ENCODE measurements at places on chromosomes 7 and 10.

GRCh38 chr7:147298611-147299043, 1182.0 kb downstream of the CNTNAP2 start:
- no peak for DNase-seq

GRCh38 chr7:128904381-128905197, 5.9 kb downstream of the KCP start:
- peak; percentile 74 for DNase-seq

GRCh38 chr10:131273476-131273875, 38.0 kb downstream of the TCERG1L start:
- no peak for DNase-seq

DNA sequence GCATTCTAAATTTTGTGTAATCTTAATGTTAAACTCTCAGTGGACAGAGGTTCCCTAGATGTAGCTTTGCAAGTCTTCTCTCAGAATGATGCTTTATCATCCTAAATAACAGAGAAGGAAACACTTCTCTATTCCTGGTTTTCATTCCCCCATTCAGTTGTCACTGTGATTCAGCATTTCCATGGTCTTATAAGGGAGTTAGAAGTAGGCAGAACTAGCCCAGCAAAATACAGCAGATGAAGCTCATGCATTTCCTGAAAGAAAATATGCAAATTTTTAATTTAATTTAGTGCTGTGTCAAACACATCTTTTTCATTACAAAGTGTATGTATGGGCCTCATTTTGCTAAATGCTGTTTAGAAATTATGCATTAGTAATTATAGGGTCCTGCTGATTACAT, 70.1 kb downstream of the ITPRID1 start:
- no peak for DNase-seq

DNA sequence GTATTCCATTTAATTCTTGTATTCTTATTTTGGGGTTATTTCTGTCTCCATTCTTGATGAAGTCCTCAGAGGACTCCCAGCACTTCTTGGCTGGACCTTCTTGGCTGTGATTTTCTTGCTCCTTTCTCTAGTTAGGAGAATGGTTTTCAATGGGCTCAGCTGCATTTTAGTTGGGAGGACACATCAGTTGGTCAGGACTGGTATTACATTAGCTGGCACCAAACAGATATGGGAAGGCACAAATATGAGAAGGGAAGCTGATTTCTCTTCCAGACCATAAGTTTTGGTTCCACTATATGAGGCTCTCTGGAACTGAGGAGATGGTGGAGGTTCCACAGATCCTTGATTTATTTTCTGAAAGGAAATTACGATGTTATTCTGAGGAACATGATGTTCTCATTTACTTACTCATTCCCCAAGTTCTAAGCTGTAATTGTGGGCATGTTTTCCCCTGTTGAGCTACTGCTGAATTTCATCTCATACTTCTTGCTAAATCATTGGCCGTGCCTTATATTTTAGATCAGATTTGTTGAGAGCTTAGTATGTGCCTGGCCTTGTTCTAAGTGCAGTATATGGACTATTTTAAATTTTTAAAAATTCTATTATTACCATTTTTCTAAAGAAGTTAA, 261.0 kb downstream of the THSD7A start:
- no peak for DNase-seq

GRCh38 chr10:12902851-12903358, 98.6 kb downstream of the CCDC3 start:
- DNase-seq, result no peak

DNA sequence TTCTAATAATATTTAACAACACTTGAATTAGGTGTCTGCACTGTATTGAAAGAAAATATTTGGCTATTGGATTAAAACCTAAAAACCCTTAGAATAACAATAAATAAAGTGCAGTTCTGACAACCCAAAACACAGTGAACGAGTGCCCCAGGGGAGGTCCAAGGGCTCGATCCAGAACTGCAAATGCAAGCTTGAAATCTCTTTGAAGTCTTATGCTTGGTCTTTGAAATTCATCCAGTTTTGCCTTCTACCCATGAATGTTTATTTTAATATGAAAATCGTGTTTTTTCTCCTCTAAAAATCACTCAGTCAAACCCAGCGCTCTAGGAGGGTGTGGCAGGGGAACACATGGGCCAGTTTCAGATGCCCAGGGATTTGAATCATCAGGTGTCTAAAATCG, 119.5 kb downstream of the MTPAP start:
- DNase-seq, result no peak

- no peak for DNase-seq
These were observed 71.0 kb upstream of the ZNF479 start for GRCh38 chr7:57203161-57203791.

GRCh38 chr7:151342102-151342646, 562 bp downstream of the NUB1 start:
- no peak for DNase-seq

DNA sequence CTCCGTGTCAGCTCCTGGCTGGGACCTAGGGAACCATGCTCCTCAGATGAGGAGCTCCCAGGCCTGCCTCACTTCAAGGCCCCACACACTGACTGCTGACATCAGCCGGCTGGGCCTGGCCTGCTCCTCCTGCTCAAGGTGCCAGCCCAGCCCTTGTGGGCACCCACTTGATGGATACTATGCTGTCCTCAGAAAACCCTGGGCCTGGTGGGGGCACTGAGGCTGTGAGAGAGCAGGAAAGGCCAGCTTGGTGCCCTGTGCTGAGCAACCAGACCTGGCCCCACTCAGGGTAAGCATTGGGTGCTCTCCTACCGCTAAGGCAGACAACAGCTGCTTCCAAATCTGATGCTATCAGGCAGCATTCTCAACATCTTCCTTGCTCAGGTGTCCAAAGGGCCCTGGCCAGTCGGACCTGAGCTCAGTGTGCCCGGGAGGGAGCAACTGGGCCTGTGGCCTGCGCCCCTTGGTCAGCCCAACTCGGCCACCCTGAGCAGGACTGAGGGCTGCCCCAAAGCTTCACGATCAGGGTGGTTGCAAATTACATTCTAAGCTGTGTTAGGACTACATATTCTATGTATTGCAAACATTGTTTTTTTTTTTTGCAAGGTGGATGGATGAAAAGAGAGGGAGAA, 21.9 kb upstream of the ANTXRL start:
- no peak for DNase-seq

DNA sequence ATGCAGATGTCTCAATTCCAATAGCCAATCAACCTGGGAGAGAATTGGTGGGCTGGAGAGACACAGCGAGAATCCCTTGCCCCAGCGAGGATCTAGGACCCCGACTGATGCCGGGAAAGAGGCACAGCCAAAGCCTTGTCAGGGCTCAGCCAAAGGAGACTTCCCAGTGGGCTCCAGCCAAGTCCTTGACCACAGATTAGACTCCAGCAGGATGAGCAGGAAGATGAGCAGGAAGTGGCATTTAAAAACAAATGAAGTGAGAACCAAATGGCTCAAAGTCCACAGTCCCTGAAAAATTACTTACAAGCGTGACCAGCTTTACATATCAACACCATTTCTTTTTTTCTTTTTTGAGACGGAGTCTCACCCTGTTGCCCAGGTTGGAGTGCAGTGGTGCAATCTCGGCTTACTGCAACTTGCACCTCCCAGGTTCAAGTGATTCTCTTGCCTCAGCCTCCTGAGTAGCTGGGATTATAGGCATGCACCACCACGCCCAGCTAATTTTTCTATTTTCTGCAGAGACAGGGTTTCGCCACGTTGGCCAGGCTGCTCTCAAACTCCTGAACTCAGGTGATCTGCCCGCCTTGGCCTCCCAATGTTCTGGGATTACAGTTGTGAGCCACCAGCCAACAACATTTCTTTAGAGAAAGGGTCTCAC, 40.2 kb downstream of the CTBP2 start:
- no peak for DNase-seq

- no peak for DNase-seq
These were observed 14.3 kb downstream of the CYP3A5 start for GRCh38 chr7:99665312-99666012.

DNA sequence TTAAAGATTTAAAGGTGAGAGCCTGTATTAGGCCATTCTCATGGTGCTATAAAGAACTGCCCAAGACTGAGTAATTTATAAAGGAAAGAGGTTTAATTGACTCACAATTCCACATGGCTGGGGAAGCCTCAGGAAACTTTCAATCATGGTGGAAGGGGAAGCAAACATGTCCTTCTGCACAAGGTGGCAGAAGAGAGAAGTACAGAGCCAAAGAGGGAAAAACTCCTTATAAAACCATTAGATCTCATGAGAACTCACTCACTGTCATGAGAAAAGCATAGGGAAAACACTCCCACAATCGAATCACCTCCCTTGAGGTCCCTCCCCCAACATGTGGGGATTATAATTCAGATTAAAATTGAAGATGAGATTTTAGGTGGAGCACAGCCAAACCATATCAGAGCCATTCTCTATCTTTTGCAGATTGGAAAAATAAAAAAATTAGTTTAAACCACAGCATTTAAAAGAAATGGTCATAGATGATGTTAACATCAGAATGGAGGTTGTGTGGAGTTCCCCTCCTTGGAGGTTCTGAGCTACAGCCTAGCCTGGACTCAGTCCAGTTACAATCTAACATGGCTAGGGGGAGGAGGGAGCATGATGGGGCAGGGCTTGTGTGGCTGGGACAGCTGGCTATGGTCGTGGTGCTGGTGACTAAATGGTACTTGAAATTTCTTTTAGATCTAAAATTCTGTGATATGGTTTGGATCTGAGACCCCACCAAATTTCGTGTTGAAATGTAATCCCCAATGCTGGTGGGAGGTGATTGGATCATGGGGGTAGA, 33.1 kb downstream of the GSTO2 start:
- DNase-seq, result no peak

GRCh38 chr7:121084256-121084655, 95.7 kb downstream of the CPED1 start:
- no peak for DNase-seq

GRCh38 chr10:70139997-70140250, 6.6 kb downstream of the TYSND1 start:
- DNase-seq, result no peak

DNA sequence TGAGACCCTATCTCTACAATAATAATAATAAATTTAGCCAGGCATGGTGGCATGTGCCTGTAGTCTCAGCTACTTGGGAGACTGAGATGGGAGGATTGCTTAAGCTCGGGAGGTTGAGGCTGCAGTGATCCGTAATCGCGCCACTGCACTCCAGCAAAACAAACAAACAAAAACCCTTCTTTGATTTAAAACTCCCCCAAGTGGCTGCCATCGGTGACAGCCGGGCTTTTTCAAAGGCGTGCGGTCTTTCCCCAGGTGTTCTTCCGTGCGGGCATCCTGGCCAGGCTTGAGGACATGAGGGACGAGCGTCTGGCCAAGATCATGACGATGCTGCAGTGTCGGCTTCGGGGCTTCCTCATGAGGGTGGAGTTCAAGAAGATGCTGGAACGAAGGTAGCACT, 1.9 kb upstream of the MYH16 start:
- DNase-seq, result no peak

GRCh38 chr10:81817596-81818170, 57.3 kb upstream of the NRG3 start:
- no peak for DNase-seq

DNA sequence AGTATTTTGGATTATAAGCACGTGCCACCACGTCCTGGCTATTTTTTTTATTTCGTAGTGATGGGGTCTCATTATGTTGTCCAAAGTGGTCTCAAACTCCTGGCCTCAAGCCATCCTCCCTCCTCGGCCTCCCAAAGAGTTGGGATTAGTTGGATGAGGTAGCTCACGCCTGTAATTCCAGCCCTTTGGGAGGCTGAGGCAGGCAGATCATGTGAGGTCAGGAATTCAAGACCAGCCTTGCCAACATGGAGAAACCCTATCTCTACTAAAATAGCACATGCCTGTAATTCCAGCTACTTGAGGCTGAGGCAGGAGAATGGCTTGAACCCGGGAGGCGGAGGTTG, 21.8 kb upstream of the YWHAG start:
- no peak for DNase-seq

DNA sequence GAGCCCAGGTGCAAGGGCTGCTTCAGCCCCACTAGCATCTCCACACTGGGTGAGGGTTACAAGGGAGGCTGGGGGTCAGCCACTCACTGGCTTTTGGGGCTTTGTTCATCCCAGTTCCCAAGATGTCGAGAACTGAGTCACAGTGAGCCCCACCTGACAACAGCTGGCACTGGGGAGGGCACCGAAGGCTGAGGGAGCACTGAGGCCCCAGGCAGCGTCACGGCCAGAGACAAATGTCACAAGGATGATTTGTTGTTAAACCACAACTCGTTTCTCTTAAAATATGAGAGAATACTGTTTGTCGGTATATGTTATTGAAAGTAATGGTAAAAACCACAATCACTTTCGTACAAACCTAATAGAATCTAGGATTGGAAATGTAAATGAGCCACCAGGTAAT, 219.9 kb downstream of the CELF2 start:
- DNase-seq, result no peak

DNA sequence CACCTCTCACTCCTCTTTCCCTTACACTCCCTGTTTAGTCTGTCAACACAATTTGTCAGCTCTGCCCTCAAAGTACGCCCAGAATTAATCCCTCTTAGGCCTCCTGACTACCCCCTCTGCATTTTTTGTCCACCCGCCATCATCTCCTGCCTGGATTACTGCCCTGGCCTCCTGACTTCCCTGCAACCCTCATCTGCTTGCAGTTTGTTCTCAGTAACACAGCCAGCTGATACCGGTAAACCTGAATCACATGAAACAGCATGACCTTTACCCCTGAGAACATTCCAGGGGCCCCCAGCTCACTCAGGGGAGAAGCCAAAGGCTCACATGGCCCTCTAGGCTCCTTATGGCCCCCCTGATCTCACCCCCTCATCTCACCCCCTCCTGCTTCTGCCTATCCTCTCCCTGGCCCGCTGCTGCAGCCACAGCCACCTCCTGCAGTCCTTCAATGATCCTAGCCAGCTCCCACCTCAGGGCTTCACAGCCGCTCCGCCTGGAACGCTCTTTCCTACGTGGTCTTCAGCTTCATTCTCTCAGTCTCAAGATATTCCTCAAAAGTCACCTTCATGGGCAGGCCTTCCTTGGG, 8.9 kb downstream of the C10orf53 start:
- DNase-seq, result no peak

DNA sequence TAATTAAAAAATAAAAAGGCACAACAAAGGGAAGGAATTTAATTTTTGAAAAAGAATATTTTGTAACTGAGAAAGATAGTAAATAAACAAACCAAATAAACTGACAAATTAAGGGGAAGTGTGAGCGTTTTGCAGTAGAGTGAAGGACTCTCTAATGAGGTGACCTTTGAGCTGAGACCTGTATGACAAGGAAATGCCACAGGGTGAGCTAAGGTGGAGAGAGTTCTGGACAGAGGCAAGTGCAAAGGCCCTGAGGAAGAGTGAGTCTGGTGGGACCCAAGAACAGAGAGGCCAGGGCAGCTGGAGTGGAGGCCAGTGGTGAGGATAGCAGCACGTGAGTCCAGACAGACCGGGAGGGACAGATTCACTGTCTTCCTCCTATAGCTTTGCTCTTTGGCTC, 179.4 kb downstream of the CACNB2 start:
- DNase-seq, result no peak

DNA sequence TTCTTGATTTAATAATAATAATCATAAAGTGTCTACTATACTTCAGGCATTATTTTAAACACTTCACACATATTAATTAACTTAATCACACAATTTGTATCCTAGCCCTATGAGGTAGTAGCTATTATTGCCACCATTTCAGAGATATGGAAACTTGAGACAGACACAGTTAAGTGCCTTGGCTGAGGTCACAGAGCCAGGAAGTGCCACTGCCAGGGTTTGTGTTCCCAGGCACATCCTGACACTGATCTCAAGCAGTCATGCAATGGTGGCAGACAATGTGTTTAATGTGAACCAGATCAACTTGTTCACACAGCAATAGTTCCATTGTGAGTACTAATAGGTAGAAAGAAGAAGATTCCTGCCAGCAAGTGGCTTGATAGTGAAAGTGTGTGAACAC, 666.0 kb downstream of the SUGCT start:
- DNase-seq, result no peak

Data from HuH-7 (cell line).